ENCODE measurements at places on chromosomes 16 and 17.

DNA sequence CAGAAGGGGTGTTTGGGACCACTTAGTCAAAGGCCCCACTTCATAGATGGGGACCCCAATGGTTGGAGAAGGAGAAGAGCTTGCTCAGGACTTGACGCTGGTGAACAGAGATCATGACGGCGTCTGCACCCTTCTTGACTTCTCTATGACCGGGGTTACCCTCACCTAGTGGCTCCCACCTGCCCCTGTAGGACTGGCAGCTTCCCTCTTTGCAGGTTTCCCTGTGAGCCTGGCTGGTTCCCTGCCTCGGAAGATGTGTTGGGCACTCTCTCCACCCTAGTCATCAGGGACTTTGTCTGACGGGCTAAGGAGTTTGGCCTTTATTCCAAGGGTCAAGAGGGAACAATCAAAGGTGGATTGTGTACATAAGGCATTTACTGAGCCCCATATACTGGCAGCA, 22.7 kb downstream of the TBX4 start:
- DNase-seq = no peak

DNA sequence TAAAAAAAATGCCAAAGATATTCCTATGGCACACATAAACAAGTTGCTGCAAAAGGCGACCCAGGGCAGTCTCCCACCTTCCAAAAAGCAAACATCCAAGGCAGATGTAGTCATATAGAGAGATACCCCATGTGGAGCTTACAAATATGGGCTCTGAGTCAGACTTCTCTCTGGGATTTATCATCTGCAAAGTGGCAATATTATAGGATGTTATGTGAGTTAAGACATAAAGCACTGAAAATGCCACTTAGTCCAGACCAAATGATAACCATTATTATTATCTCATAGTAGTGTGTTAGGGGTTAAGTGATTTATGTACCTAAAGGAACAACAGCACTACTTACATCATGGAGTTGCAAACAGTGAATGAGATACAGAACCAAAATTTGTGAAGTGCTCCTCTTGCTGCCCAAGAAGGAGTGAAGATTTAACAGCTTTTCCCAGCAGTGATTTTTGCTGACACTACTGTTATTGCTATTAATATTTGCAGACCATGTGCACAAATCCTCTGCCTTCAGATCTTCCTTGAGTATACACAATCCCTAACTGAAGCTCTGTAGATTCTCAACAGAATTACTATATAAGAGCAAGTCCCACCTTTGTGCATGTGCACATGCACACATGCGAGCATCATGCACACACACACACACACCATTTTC, 560.0 kb upstream of the SALL1 start:
- DNase-seq = no peak

- no peak for DNase-seq
These were observed 91.7 kb upstream of the TOB1 start for GRCh38 chr17:50957600-50958575.

GRCh38 chr17:76904116-76904515, 35.9 kb downstream of the MGAT5B start:
- DNase-seq = no peak

All from activated T-helper 1 cell treated with Interleukin-2 at 50 U/mL for 16 hours (primary cell).